ENCODE measurements at places on chromosomes 2 and 18. TPM values are rescaled to one million over a fixed set of nuclear protein-coding genes. Genes with fewer than 3 reads are reported as not detected.

GRCh38 chr18:55321265-55322177 lies 266.5 kb downstream of the TCF4 start:
- no peaks in the 10 kb centered on the region for H3K4me1 ChIP-seq
- no peaks in the 10 kb centered on the region for H3K36me3 ChIP-seq
- H3K27ac ChIP-seq: peak overlapping the region; percentile 79
- H3K27me3 ChIP-seq: peaks cover 40% of the 10 kb centered on the region

- peaks cover 2% of the 10 kb centered on the region for H3K36me3 ChIP-seq
- no peak for DNase-seq
- H3K4me3 ChIP-seq: peak overlapping the region; percentile 89
These were observed 1.5 kb downstream of the RHOB start for GRCh38 chr2:20448246-20448976.

- H3K27me3 ChIP-seq: no peaks in the 10 kb centered on the region
- DNase-seq: no peak
- H3K36me3 ChIP-seq: peaks cover 8% of the 10 kb centered on the region
- H3K27ac ChIP-seq: no peak overlapping the region
- no peak overlapping the region for H3K4me3 ChIP-seq
- no peaks in the 10 kb centered on the region for H3K4me1 ChIP-seq
These were observed 50.8 kb downstream of the PIAS2 start for GRCh38 chr18:46866523-46866922.

GRCh38 chr2:232504438-232504837 lies 15.8 kb upstream of the PRSS56 start:
- H3K4me3 ChIP-seq: no peak overlapping the region
- no peak overlapping the region for H3K27ac ChIP-seq
- H3K4me1 ChIP-seq: peaks cover 15% of the 10 kb centered on the region
- no peaks in the 10 kb centered on the region for H3K36me3 ChIP-seq

CAPN13 gene
- polyA plus RNA-seq: 19.7 TPM

GRCh38 chr2:223641082-223641481 lies 38.9 kb upstream of the SCG2 start:
- no peaks in the 10 kb centered on the region for H3K36me3 ChIP-seq
- H3K4me3 ChIP-seq: no peak overlapping the region
- H3K27ac ChIP-seq: no peak overlapping the region
- no peak for DNase-seq

ARHGAP25 gene
- 3.5 TPM for polyA plus RNA-seq

RUFY4 gene
- 0.69 TPM for polyA plus RNA-seq

GRCh38 chr2:195613922-195614321 lies 43.1 kb upstream of the SLC39A10 start:
- no peaks in the 10 kb centered on the region for H3K27me3 ChIP-seq
- no peak overlapping the region for H3K27ac ChIP-seq
- DNase-seq: peak; percentile 22
- no peak overlapping the region for H3K4me3 ChIP-seq

ALPG gene
- not detected for polyA plus RNA-seq

DNA sequence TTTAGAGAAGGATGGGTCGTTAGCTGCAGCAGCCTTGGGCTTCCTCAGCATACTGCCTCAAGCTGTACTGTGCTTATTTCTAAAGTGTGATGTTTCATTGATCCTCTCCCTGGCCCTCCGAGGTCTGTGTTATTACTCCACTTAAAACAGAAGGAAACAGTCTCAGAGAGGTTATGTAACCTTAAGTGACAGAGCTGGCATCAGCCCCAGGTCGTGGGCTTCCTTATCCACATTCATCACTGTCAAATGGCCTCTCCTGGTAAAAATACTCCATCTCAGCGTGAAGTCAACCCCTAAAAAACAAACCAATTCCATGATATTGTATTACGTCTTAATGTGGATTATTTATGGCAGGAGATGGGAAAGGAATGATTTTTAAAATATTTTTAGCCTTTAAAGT lies 153.3 kb upstream of the NOSTRIN start:
- H3K36me3 ChIP-seq: no peaks in the 10 kb centered on the region
- no peak overlapping the region for H3K4me3 ChIP-seq
- no peaks in the 10 kb centered on the region for H3K27me3 ChIP-seq
- DNase-seq: no peak

GRCh38 chr2:72027426-72028161 lies 120.1 kb downstream of the CYP26B1 start:
- H3K36me3 ChIP-seq: no peaks in the 10 kb centered on the region
- no peaks in the 10 kb centered on the region for H3K27me3 ChIP-seq
- H3K27ac ChIP-seq: no peak overlapping the region
- H3K4me1 ChIP-seq: no peaks in the 10 kb centered on the region

GRCh38 chr2:134763164-134763710 lies 44.4 kb upstream of the TMEM163 start:
- no peak overlapping the region for H3K27ac ChIP-seq
- no peaks in the 10 kb centered on the region for H3K36me3 ChIP-seq
- H3K4me3 ChIP-seq: no peak overlapping the region
- H3K27me3 ChIP-seq: peaks cover 5% of the 10 kb centered on the region
- no peak for DNase-seq
- H3K4me1 ChIP-seq: no peaks in the 10 kb centered on the region
